ENCODE measurements at places on chromosomes 7 and 10.

GRCh38 chr10:105691811-105692210 is 1050.7 kb downstream of the SORCS3 start:
- no peak for DNase-seq

DNA sequence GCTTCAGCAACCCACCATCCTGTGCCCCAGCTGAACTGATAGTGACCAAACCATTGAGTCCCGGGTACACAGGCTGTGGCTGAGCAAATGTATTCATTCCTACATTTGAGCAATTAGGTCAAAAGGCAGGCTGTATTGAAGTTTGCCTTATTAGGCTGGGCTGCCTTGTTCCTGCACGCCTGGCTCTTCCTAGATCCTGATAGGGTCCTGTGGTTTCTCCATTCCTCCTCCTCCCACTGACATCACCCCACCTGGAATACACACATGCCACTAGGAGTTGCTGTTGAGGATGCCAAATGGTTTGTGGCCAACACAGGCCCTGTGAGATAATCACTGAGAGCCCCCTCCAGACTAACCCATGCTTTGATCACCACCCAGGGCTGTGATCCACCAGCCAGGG is 66.4 kb upstream of the FGFR2 start:
- DNase-seq, result no peak

DNA sequence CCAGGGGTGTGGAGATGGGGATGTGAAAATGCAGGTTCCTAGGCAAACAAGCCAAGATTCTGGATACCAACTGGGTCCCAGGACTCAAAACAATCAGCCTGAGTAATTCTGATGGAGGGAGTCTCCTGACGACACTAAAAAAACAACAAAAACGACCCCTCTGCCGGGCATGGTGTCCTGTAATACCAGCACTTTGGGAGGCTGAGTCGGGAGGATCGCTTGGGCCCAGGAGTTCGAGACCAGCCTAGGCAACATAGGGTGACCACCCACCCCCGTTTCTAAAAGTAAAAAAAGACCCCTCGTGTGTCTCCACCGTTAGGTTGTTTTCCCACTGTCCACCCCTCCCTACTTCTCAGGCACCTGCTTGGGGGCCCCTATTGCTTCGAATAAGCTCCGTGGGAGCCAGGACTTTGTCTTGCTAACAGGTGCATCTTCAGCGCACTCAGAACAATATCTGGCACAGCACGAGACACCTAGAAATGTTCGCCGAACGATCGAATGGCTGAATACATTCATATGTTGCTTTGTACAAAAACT is 743 bp upstream of the NRF1 start:
- no peak for DNase-seq

GRCh38 chr7:33937871-33938270 is 32.5 kb downstream of the BMPER start:
- no peak for DNase-seq

- DNase-seq, result no peak
Measured at GRCh38 chr10:13669182-13669855, 82.6 kb downstream of the PRPF18 start.

GRCh38 chr10:77763453-77764430 is 126.1 kb upstream of the KCNMA1 start:
- no peak for DNase-seq

DNA sequence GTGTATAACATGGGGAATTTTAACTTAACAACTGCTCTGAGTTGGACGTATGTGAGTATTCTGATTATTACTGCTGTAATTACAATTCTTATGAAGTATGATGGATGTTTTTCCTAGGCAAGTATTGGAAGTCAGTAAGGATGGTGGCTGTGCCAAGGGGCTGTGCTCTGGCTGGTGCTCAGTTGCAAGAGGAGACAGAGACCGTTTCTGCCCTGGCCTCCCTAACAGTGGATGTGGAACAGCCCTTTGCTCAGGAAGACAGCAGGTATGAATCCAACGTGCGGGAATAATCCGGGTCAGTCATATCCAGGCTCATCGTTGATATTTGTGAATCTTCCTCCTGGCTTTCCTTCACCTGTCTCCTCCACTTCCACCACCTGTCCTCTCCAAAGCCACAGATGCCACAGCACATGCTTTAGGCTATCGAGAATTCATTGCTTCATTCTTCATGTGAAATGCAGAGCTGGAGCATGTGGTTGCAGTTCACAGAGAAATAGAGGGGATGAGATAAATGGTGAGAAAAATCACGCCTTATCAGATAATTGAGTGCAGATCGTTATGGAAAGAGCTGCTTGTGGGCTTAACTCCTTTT is 141.7 kb downstream of the TWIST1 start:
- DNase-seq, result no peak

DNA sequence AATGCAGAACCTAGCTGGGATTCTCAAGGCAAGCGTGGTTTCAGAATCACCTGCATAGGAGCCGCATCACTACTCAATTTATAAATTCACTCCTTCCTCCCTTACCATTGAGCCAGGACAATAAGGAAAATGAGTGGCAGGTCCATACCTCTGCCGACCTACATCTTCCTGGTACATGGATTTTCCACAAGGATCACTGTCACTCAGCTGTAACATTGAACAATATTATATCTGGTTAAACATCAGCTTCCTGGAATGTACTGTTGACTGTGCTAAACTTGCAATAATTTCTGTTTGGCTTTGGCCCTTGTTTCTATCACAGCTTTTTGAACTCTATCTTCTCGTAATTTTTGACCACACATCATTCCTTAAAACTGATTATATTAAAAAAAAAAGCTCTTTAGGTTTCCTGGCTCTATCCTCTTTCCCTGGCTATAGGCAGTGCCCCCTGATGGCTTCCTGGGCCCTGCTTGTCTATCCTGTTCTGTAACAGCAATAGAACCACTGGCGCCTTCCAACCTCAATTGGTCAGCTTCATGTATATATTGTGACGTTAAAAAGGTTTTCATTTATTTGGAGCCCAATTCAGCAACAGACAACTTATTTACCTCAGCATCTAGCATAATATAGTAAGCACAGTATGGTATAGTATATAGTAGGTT is 59.2 kb downstream of the RNLS start:
- no peak for DNase-seq

DNA sequence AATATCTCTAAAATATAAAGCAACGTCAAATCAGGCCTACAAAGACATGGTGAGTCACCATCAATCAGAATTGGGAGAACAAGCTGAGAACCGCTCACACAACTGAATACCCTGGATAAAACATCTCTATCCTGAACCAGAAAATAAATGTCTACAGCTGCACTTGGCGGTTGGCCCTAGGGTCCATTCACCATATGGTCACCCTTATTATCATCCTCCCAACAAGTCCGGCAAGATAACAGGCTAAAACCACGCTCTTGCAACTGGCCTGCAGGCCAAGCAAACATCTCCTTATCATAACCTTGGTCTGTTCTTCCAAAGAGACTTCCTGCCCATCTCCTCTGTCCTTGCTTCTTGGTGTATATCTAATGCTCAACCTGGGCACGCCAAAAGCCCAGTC is 310.7 kb downstream of the CALN1 start:
- no peak for DNase-seq

- no peak for DNase-seq
Measured at GRCh38 chr10:73065441-73065840, 31.2 kb downstream of the P4HA1 start.

DNA sequence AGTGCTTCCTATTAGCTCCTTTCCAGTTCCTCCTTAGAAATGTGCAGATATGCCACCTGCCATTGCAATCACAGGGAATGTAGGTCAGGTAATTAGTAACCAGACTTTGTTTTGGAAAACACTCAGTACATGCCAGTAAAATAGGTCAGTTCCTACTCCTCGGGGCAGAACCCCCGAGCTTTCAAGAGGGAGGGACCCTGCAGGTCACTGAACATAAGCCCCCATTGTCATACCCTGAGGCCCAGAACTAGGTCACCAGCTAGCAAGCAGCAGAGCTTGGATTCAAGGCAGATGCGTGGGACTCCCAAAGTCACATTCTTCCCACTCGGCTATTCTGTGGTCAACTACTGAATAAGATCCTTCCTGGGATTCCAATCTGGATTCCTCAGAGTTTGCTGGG is 104.8 kb downstream of the PPP1R3C start:
- no peak for DNase-seq

GRCh38 chr7:157471259-157472125 is 134.7 kb downstream of the DNAJB6 start:
- no peak for DNase-seq

GRCh38 chr7:108166687-108167086 is 36.5 kb upstream of the LAMB4 start:
- no peak for DNase-seq

DNA sequence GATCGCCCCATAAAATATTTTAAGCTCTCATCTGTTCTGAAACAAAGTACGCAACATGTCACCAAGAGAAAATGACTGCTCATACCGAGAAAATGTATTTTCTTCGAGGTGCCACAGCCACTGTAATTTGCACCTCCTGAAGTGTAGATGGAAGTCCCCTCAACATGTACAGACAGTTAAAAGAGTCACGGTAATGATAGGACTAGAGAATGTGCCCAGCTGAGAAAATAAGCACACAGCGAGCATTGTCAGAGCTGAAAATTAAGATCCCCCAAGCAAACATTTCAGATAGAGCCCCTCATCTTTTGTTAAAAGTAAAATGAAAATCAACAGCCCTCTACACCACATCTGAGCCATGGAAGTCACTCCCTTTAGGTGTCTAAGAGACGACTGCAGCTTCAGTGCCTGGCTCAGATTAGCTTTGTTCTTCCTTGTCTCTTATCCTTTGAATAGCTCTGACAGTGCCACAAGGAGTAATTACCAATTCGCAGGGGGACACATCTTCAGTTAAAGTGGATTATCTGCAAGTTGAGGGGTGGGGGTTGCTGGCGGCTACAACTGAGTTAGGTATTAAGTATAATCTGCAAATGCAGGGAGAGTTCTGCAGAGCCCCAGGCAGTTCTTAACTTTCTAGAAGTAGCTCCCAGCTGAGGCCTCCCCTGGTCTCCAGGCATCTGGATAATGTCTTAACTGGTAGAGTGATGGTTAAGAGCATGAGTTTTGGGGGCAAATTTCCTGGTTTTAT is 222.7 kb upstream of the C7orf33 start:
- no peak for DNase-seq
